CD8-positive, alpha-beta memory T cell (primary cell): ENCODE measurements at places on chromosomes 12 and 14.

GRCh38 chr12:7289743-7290142 is 14.1 kb upstream of the ACSM4 start:
- DNase-seq: no peak

DNA sequence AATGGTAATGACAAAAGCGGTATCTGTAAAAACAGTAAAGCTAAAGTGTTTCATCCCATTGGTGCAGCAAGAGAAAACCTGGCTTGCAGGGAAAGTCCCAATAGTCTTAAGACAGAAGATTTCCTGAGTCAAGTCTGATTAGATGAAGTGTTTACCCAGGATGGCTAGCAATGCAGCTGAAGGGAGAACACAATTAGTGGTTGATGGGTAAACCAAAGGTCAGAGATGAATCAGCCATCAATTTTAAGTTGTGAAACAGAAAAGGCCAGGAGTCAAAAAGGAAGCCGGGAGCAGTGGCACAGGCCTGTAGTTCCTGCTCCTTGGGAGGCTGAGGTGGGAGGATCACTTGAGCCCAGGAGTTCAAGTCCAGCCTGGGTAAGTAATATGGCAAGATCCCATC is 52.6 kb downstream of the SEC23A start:
- DNase-seq: no peak

- no peak for DNase-seq
These were observed 138.1 kb downstream of the NELL2 start for GRCh38 chr12:44738051-44738450.

- no peak for DNase-seq
These were observed 15.5 kb downstream of the RIC8B start for GRCh38 chr12:106790020-106790419.

- no peak for DNase-seq
These were observed 604 bp upstream of the MAGOHB start for GRCh38 chr12:10614056-10614370.

DNA sequence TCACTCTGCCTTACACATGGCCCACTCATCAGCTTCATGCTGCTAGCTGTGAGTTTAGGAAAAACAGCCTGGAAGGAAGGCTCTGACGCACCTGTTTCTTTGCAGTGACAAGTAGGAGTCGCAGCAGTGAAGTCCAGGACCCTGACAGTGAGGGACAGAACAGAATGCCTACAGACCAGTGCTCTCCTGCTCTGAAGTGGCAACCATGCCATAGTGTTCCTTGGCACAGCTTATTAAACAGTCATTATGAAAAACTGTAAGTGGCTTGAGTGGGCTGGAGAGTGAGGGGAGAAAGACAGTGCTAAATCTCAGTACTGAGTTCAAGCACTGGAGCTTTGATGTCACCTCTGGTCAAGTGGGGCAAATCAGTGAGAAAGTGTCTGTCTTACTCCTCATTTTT is 61.7 kb downstream of the MYRFL start:
- no peak for DNase-seq

GRCh38 chr12:6607751-6608591 is 792 bp upstream of the CHD4 start:
- peak; percentile 77 for DNase-seq

- DNase-seq: no peak
These were observed 56.9 kb downstream of the FOS start for GRCh38 chr14:75335571-75335970.

- DNase-seq: no peak
These were observed 47.5 kb downstream of the IFNG start for GRCh38 chr12:68111995-68112394.

GRCh38 chr12:89051065-89051677 is 301.1 kb downstream of the DUSP6 start:
- no peak for DNase-seq

GRCh38 chr14:67391268-67391667 is 20.7 kb downstream of the PLEK2 start:
- no peak for DNase-seq

DNA sequence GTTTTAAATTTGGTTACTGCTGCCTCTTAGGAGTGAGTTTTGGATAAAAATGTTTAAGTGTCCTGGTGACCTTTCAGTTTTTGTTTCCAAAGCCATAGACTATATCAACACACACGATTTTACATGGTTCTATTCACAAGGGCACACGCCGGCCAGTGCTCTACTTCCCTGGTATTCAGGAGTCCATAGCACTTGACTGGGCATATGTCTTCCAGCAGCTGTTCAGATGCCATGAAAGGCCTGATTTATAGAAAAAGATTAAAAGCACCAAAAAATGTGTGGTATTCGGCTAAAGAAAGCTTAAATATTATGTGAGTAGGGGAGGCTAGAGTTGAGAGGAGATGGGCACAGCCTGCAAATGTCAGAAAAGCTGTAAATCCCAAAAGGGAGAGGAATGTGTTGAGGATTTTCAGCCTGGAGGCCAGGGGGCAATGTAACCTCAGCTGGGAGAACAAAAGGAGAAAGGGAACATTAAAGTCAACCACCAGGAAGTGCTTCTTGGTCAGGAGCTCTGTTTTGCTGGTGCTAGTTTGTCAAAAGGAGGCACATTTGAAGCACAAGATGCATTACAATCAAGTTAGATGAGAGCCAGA is 478.4 kb downstream of the RAD51B start:
- DNase-seq: no peak

- DNase-seq: no peak
These were observed 80.9 kb downstream of the SLC4A8 start for GRCh38 chr12:51505360-51506105.

GRCh38 chr12:75725521-75726111 is 214.2 kb upstream of the KRR1 start:
- no peak for DNase-seq

- DNase-seq: no peak
These were observed 32.5 kb downstream of the ATF7 start for GRCh38 chr12:53593707-53594106.

DNA sequence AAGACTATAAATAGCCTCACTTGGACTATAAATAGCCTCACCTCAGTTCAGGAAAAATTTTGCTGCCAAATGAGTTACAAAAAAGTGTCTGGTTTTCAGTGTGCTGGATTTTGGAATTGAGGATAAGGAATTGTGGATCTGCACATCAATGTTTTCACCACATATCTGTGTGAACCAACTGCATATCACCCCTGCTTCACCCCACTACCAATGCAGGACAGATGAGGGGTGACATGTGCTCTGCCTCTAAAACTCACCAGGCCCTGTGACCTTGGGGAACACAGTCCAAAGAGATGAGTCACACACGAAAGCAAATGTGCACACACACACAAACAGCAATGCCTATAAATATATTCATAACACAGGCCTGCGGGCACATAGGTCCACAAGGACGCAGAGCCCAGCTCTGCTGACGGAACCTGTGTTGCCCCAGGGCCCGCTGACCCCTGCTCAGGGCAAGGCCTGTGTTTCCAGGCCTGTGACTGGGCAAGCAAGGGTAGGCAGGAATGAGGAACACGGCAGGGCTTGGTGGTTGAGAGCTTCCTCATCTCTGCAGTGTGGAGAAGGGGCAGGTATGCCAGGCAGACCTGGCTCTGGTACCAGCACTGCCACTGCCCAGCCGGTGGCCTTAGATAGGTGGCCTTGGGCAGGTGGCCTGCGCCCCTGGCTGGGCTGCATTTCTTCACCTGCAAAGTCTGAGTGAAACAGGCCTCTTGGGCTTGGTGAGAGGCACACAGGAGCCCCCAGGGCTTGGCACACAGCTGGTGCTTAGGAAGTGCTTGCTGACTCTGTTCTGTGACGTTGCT is 82.4 kb downstream of the ARL6IP4 start:
- no peak for DNase-seq

DNA sequence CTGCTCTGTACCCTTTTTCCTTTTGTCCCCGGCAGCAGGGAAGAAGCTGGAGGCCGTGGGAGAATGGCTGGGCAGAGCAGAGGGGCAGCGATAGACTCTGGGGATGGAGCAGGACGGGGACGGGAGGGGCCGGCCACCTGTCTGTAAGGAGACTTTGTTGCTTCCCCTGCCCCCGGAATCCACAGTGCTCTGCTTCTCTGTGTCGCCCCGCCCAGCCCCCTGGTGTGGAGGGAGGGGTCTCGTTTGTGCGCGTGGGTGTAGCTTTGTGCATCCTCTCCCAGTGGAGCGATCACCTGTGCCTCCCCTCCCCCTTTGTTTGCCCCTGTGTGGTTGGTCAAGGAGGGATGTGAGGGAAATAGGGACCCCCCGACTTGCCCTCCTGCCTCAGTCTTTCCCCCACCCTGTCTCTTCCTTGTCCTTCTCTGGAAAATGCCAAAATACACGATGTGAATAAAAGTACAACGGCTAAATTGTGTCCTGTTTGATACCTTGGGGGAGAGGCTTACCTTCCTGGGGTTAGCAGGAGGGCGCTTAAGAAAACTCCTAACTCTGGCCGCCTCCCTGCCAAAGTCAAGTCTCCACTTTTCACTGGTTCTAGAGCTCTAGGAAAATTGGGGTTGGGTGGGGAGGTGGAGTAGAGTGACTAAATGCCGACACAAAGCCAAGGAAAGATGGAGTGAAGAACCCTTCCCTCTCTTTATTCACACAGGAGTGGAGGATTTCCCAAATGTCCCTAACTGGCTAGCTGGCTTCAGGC is 990 bp upstream of the TPI1 start:
- DNase-seq: peak; percentile 21

DNA sequence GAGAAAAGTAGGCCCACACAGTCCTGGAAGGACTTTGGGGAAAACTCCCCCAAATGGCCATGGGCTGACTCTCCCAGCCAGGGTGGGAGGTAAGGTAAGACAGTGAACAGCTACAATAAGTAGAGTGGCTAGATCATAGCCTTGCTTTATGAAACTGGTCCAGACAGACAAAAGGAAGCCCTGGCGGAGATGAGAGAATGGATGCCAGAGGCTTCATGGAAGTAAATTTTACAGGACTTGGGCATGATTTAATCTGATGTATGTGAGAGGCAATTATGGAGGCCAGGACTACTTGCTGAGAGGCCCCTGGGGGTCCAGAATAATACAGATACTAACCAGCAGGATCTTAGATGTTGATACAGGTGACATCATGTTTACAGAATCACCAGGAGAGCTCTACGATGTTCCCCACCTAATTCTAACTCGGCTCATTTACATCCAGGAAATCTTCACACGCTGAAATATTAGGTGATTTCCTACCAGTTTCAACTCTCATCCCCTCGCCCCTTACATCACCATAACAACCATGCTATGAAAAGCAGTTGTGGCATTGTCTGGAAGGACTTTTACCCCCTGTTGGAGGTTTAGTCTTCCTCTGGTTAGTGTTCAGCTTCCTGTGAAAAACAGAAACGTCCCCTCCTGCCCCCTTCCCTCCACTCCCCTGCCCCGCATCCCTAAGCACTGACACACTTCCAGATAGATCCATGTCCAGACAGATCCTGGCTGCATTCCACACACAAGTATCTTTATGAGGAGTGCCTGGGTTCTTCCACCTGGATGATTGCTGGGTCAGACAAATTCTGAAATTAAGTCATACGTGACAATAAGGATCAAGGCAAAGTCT is 39.5 kb upstream of the NT5DC3 start:
- no peak for DNase-seq

DNA sequence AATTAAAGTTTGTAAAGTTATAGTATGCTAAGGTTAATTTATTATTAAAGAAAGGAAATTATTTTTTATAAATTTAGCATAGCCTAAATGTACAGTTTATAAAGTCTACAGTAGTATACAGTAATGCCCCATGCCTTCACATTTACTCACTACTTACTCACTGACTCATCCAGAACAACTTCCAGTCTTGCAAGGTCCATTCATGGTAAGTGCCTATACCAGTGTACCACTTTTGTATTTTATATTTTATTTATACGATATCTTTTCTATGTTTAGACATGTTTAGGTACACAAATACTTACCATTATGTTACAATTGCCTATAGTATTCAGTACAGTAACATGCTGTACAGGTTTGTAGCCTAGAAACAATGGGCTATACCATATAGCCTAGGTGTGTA is 95.1 kb upstream of the GRIN2B start:
- DNase-seq: no peak

DNA sequence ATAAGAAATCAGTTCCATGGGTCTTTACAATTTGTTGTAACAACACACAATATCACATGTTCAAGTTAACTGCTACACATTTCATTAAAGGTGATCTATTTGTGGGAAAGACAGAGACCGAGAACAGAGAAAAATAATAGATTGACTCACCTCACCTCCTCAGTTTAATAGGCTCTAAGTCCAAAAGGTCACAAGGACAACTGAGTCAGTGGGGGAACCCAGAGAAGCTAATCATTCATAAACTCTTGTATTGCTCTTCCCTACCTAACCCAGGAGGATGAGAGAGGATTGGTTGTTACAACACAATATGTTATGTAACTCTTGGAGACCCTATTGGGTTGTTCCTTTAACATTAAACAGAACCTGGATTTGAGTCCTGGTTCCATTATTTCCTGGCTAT is 72.2 kb upstream of the CRY1 start:
- no peak for DNase-seq

DNA sequence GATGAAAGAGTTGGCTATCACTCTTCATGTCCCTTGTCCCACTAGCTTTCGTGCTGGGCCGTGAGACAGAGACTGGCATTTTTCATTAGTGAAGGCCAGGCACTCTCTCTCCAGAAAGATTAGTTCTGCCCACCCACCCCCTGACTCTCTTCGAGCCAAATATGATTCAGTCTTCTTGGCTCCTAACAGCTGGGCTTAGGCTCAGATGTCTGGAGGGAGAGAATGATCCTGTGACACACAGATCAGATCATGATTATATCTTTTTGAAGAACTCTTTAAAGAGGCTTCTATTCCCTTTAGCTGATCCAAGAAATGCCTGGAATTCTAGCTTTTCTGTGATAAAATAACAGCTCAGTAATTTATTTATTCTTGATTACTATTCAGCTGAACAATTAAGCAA is 5.2 kb upstream of the GNG2 start:
- no peak for DNase-seq

DNA sequence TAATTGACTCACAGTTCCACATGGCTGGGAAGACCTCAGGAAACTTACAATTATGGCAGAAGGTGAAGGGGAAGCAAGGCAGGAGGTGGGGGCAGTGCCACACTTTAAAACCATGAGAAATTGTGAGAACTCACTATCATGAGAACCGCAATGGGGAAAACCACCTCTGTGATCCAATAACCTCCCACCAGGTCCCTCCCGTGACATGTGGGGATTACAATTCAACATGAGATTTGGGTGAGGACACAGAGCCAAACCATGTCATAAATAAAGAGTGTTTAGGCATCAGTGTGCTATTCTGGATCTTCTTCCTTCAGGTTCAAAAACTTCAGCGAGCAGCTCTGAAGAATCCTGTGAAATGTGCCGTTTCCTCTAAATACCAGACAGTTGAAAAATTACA is 9.7 kb downstream of the DDX47 start:
- no peak for DNase-seq

GRCh38 chr14:30966415-30967363 is 58.8 kb upstream of the AP4S1 start:
- no peak for DNase-seq

DNA sequence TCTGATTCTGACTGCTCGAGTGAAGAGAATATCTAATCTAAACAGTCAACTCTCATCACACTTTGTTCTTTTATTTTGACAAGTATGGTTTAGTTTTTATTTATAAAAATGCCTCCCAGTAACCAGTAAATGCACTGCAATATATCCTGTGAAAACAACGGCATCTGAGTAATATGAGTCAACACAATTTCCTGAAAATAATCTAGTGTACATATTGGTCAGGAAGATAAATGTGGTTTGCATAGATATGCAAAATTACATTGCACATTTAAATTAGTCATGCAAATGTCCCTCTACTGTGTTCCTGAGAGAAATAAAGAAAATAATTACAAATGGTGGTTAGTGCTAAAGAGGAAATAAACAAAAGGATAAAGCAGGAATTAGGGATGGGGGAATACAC is 1190.7 kb upstream of the SEL1L start:
- no peak for DNase-seq

- no peak for DNase-seq
These were observed 43.1 kb downstream of the PRKAB1 start for GRCh38 chr12:119710965-119711551.
